Right lobe of liver (tissue), 6 donors: ENCODE measurements at places on chromosomes 5 and 9. TPM values are rescaled to one million over a fixed set of nuclear protein-coding genes. Genes with fewer than 3 reads are reported as not detected.

- DNase-seq, result no peak
Measured at GRCh38 chr5:33346534-33346933, 94.2 kb upstream of the TARS1 start.

SLC45A2 gene
- 0.25 TPM for total RNA-seq

- peak; percentile 39 for DNase-seq
Measured at GRCh38 chr5:163408311-163408923, 29.0 kb upstream of the CCNG1 start.

TLR4 gene
- total RNA-seq, result 11.9 TPM

DNA sequence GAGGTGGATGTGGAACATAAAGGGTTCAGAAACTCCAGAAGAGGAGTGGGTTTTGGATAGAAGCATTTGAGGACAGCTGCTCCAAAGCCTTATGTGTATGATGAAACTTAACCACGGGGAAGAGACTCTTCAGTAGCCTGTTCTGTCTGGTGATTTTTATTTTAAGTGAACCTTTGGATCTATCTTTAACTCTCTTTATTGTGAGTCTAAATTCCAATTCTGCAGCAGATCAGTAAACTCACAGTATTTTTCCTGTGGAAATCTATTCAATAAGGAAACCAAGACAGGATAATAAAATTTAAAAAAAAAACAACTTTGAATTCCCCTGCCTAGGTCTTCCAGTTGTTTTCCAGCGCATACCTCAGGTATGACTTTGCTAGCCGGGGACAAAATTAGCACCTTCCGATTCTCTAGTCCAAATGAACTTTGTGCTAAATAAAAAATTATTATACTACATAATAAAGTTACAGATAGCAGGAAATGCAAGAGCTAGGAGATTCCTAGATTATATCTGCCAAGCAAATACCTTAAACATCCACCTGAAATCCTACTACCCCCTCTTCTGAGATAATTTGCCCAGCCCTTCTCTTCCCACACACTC lies 101.9 kb downstream of the NLN start:
- DNase-seq, result no peak

BARHL1 gene
- not detected for total RNA-seq

DNA sequence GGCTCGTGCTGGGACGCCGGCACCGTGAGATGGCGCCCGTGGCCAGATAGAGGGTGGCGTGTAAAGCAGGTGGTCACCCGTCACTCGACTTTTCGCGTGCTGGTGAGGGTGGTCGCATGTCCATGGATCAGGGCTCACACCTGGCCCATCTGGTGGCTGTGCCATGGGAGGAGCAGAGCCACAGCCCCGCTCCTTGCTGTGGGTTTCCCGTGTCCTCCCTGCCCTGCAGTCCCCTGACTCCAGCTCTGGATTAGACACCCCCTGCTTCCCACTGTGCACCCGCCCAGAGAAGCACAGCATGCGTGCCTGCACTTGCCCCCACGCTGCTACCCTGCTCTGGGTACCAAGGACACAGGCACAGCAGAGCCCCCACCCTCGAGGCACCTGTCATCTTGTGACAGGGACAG lies 1.8 kb upstream of the TMEM250 start:
- DNase-seq, result no peak

DNA sequence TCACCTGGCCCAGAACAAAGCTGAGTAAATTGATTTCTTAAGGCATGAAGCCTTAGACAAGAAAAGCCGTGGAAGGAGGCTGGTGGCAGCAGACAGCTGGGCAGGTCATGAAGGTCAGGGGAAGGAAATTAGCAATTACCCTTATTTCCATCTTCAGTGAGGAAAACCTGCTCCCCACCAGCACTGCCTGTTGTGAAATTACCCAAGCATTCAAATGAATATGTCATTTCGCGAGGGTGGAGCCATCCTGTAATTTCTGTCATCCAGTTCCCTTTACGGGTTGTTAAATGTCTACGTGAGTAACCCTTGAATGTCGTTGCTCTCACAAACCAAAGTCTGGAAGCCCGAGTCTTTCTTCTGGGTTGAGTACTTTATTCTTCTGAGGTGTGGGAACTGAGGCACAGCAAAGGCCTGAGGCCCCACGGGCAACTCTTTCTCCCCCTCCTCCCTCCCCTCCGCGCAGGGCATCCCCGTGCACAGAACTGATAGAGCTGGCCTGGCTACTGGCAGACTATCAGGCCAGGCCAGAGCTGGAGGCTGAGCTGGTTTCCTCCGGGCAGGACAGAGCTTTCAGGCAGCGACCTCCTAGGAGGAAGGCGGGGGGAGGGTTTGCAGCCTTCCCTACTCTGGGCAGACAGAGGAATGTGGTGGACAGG lies 22.0 kb upstream of the AK3 start:
- DNase-seq, result peak; percentile 64

FGF18 gene
- not detected for total RNA-seq

SCAMP1 gene
- 11.1 TPM for total RNA-seq

DNA sequence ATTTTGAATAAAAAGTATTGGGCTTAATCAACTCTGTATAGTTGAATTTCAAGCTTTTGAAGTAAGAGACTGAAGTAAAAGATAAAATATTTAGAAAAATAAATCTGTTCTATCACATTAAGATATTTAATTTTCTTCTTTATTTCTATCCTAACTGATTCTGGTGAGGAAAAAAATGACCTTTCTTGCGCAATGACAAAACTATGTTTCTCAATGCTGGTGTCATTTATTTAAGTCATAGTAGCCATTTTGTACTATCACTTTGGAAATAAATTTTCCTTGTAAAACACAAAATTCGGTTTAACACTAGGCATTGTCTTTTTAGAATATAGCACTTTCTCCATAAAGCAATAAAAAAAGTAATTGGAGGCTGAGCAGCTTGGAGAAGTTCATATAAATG lies 728.0 kb downstream of the CDH9 start:
- DNase-seq, result no peak

DNA sequence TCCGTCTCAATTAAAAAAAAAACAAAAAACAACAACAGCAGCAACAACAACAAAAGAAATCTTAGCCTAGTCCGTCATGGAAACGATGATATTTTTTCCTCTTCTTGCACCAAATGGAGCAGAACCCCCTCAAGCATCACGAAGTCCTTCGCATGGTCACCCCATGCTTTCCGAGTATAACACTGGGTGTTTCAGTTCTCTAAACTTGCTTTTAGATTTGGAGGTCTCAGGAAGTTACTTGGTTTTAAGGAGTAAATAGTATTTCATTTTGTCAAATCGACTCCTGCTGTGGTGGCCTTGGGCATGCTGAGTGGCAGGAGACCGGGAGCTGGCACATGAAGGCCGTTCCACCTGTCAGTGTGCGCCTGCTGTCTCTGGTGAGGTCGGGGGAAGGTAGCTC lies 118.5 kb upstream of the CACNA1B start:
- no peak for DNase-seq

DNA sequence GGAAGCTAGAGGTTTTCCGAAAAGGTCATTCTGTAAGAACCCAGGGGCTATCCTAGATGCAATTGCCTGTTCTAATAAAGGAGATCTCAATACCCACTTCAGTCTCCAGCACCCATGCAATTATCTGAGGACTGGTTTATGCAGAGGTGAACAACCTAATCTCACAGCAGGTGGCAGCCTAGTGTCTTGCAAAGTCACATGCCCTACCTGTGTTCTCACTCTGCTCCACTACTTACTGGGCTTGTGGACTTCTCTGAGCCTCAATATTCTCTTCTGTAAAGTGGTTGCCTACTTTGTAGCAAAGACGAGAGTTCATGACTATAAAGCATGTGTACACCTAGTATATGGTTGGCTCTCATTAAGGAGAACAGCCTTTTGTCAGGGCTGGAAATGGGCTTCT lies 21.0 kb upstream of the ALDH1B1 start:
- DNase-seq, result no peak

IFNA5 gene
- total RNA-seq, result not detected

CCDC192 gene
- not detected for total RNA-seq

DNA sequence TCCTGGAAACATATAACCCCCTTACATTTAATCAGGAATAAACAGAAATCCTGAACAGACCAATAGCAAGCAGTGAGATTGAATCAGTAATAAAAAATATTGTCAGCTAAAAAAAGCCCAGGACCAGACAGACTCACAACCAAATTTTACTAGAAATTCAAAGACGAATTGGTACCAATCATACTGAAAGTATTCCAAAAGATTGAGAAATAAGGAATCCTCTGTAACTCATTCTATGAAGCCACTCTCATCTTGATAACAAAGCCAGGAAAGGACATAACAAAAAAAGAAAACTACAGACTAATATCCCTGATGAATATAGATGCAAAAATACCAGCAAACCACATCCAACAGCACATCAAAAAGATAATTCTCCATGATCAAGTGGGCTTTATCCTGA lies 714.0 kb downstream of the SEMA5A start:
- no peak for DNase-seq

DNA sequence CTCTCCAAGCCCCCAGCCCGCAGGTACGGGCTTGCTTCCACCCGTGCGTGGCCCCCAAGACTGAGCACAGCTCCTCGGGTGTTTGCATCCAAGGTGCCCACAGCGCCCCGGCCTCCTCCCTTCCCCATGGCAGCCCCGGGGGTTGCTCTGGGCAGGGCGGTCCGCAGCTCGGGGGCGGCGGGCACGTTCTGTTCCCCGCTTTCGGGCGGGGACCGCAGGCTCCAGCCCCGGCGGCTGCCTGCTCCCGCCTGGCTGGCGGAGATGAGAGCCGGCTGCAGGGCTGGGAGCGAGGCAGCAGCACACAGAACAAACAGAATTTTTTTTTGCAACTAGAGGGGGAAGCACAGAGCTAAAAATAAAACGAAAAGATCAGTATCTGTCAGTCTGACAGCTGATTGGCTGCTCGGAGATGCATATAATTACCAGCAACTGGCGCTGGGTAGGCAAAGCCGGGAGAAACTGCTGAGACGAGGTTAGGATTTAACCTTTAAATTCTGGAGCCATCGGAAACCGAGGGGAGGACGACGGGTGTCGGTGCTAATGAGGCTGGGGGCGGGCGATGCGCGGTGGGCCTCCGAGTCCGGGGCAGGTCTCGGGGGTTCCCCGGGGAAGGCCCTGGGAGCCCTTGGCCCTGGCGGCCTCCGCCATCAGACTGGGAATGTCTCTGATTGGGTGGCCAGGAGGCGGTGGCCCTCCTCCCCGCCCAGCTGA lies 142.7 kb upstream of the IER5L start:
- DNase-seq, result peak; percentile 73
